ENCODE measurements at places on chromosomes 5 and 9.
A peak's percentile ranks its signal among the peaks of the same experiment; 100 is the strongest.

DNA sequence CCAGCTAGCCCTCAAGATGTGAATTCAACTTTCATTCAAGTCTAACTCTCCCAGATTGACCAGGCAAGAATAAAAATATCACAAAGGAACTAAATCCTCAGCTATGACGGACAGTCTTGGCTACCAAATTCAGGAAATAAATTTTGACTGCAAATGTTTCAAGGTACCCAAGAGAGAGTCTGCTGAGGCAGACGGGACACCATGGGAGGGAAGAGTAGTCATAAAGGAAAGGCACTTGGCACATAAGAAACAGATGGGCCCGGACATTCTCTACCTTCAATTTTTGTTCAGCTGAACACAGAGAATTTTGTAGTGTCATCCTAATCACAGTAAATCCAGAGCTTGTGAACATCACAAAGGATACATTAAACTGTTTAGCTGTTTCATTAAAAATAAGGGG lies 390.0 kb downstream of the DTWD2 start:
- no peak for DNase-seq

DNA sequence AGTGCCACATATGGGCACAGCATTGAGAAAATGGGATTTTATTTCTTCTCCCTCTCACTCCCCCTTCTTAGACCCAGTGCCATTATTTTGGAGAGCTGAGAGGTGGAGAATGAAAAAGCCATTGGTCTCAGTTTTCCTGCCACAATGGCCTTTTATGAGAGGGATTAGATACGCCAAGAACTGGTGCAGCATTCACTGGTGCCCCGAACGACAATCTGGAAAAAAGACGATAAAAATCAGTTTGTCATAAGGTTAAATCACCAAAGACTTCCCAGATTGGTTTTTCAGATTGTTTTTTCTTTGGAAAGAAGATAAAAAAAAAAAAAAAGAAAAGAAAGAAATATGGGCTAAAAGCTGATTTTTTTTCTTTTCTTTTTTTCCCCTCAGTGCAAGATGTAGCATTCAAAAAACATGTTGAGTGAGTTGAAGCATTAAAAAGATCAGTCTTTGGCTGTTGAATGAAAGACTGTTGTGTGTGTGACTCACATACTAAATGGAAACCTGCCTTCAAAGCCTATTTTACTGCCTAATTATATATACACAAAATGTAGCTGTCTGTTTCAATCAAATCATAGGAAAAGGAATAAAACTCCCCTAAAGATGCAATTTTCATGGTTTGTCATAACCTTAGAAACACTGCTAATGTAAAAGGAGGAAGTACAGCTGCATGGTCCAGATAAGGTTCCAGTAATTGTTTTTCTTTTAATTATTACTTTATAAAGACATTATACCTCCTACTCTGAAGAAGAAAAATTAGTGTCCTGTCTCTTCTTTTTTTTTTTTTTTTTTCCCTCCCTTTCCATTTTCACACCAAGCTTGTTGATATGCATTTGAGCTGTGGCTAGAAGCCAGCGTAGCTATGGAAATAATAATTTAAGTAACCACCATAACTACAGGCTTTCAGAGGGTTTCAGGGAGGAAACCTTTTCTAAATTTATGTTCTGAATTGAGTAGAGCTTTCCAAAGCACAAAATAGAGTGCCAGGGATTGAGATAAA lies 27.2 kb upstream of the ZNF608 start:
- DNase-seq, result no peak

- no peak for DNase-seq
These were observed 119.6 kb upstream of the RETREG1 start for GRCh38 chr5:16736158-16736995.

- no peak for DNase-seq
These were observed 343.2 kb downstream of the ACTL7B start for GRCh38 chr9:108512426-108513173.

DNA sequence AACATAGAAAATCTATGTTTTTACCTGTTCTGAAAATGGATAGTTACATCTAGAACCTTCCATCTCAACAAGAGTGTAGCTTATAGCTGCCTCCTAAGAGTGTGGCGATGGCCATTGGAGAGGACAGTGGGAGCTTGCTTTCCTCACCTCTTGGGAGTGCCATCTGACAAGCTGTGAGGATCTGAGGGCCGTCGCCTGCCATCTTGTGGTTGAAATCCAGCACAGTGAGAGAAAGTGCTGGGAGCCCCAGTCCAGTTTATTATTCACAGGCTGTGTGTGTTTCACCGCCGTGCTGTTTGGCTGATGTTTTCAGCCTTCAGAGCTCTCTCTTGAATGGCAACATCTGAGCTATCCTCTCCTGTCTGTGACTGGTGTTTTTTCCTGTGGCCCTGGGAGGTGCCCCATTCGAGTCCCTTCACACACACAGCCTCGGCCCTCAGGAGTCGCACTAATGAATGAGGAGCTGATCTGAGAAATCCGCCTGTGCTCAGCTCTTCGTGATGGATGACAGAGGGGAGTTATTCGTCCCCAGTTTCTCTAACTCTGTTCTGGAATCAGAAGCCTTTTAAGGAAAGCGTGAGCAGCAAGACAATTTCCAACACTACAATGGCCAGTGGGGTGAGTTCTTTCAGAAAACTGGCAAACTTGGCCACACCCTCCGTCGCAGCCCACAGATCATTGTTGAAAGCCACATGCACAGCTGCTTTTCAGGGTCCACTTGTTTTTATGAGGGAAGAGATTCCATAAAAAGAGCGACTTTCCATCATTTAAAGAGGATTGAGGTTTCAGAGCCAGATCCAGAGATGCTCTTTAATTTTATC lies 170.3 kb downstream of the PDZD2 start:
- no peak for DNase-seq

GRCh38 chr5:132022737-132023136 lies 11.3 kb upstream of the ACSL6 start:
- DNase-seq, result no peak

- DNase-seq, result no peak
These were observed 87.4 kb upstream of the CDH10 start for GRCh38 chr5:24732184-24732583.

DNA sequence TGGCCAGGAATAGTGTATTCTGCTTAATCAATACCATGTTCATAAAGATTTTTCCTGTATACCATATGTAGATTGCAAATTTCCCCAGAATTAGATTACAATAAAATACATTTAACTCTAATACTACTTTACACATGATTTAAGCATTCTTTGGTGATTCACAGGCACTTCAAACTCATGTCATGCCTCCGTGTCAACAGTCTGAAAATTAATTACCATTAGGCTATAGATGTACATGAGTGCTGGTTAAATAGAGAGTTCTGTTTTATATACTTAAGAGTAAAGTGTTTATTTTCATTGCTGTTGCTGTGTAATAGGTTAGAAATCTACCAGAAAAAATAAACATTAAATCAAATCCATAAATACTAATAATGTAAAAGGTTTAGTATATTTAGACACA lies 159.8 kb downstream of the ZSWIM6 start:
- DNase-seq, result no peak

DNA sequence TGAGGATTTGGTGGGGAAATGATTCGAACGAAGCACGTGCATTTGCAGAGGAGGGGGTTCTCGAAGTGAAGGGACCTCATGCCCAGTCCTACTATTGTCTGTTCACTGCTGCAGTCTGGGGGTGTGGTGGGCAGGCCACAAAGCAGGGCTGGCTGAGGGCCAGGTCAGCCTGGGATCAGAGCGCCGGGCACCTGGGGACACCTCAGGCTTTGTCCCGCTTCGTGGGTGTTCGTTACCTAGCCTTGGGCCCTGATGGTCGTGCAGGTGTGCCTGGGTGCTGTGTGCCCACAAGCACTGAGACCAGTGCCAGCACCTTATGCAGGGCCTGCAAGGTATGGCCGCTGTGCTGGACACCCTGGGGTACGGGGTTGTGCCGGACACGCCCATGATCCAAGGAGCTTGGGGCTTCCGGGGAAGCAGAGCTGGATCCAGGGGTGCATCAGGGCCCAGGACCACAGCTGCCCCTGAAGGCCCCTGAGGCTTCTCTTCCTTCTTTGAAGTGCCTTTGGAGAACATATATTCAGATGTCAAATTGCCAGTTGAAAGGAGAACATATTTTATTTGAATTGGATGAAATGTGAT lies 80.6 kb downstream of the COL5A1 start:
- DNase-seq, result no peak

GRCh38 chr5:85512896-85513295 lies 1104.8 kb upstream of the COX7C start:
- no peak for DNase-seq

- peak; percentile 47 for DNase-seq
These were observed 596 bp downstream of the IRF1 start for GRCh38 chr5:132489871-132490483.

DNA sequence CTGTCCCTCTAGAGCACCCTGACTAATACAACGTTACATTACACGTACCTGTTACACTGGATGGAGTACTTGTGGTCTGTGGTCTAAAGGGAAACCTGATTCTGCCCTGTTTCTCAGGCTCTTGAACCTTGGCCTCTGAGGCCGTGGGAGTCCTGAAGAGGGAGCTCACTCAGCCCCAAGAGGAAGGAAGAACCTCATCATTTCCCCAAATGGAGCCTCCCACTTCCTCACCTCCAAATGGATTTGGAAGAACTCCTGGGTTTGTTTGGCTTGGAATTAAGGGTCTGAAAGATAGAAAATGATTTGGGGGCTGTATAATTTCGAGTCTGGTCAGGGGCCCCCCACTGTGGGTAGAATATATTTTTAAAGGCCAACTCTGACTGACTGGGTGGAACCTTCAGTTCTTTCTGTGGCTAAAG lies 200.2 kb downstream of the SEMA6A start:
- no peak for DNase-seq

DNA sequence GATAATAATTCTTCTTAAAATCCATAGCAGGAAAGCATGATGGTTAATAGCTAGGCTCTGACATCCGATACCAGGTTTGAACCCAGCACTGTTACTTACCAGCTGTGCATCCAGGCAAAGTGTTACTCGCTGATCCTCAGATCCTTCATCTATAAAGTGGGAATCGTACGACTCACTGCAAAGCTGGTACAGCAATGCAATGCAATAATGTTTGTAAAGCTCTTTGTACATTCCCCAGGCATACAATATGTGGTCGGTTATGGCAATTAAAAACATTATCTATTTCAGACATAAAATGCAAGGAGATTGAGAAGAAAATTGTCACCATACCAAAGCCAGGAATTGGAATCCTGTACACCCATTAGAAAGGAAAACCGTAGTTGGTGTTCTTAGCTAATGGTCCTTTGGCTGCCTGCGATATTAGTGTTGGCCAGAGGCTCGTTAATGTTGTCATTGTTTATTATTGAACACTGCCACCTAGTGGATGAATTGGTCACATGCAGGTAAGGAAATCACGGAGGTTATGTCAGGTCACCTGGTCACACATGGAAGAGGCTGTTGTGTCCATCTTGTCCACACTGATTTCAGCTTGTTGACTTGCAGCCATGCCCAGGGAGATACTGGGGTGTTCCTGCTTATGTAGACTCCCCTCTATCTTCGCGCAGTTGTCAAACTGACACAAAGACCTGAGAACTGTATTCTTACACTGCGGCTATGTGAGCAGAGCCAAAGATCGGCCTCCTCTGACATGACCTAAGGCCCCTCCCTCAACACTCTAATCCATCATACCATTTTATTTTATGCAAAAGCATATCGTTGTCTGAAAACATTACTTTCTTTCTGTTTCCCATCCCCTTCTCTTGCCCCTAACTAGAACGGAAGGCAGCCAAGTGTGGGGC lies 87.5 kb upstream of the PPP2R2B start:
- peak; percentile 24 for DNase-seq

- DNase-seq, result no peak
These were observed 120.0 kb downstream of the TRIO start for GRCh38 chr5:14263113-14263512.
